SHP77 (cell line): ENCODE measurements at places on chromosomes 5 and 9.

DNA sequence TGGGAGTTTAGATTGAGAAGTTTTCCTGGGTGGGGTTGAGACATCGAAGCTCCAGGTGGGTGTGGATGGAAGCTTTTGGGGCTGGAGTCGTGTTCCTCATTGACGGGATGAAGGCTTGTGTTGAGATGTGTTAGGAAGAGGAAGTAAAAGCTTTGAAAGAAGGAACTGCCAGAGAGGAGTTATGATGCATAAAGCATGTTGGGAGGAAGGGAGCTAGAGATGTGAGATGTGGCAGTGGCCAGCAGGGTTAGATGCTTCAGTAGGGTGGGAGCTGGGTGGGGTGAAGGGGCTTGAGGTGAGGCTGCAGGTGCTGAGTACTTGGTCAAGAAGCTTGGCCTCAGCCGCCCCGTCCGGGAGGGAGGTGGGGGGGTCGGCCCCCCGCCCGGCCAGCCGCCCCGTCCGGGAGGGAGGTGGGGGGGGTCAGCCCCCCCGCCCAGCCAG is 56.7 kb downstream of the HSPA4 start:
- no peak for DNase-seq

GRCh38 chr9:11758016-11758415 is 935.2 kb upstream of the TYRP1 start:
- DNase-seq: no peak

DNA sequence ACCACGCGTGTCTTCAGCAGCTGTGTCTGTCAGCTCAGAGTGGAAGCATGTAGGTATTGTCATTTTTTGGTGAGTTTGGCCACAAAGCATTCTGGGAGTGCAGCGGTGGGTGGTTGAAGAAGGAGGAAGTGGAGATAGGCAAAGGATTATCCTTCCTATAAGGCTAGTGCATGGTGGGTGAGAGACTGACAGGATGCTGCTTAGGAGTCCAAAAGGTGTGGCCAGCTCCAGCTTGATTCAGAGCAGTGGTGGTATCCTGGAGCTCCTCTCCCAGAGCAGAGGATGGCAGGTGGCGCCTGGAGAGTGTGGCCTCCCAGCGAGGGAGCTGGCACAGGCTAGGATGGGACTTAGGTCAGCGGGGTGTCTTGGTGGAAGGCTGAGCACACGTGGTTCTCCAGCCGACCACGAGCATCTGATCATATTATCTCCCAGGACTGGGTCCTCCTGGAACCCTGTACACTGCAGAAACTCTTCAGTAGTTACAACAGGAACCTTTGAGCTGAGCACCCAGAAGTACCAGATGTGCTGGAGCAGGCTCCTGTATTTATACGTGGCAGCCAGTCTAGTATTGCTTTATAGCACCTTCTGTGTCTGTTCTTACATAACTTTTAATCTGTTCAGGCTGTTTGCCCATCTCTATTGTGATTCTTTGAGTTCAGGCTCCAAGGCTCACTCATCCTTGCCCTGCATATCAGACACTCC is 29.6 kb downstream of the MAML1 start:
- DNase-seq: peak; percentile 54

DNA sequence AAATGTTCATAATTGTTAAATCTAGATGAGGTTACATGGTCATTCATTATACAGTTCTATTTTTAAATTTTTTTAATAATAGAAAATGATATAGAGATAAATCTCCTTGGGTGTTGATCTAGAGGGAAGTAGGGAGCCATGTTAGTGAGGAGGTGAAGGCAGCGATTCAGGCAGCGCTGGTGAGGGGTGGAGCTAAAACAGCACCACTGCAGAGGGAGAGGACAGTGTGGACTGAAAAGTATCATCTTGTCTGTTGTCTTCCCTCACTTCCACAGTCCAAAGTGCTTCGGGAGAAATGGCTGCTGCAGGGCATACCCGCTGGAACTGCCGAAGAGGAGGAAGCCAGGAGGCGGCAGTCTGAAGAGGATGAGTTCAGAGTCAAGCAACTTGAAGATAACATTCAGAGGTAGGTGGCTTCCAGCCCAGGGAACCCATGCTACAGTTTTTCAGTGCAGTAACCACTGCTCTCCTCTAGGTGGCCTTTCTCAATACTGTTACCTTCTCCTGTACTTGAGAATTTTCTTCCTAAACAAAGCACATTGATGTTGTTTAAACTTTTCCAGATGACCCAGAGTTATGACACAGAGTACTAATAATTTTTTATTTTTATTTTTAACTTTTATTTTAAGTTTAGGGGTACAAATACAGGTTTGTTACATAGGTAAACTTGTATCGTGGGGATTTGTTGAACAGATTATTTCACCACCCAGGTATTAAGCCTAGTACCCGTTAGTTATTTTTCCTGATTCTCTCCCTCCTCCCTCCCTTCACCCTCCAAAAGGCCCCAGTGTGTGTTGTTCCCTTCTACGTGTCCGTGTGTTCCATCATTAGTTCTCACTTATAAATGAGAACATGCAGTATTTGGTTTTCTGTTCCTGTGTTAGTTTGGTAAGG is 100.5 kb downstream of the PALM2AKAP2 start:
- DNase-seq: no peak

DNA sequence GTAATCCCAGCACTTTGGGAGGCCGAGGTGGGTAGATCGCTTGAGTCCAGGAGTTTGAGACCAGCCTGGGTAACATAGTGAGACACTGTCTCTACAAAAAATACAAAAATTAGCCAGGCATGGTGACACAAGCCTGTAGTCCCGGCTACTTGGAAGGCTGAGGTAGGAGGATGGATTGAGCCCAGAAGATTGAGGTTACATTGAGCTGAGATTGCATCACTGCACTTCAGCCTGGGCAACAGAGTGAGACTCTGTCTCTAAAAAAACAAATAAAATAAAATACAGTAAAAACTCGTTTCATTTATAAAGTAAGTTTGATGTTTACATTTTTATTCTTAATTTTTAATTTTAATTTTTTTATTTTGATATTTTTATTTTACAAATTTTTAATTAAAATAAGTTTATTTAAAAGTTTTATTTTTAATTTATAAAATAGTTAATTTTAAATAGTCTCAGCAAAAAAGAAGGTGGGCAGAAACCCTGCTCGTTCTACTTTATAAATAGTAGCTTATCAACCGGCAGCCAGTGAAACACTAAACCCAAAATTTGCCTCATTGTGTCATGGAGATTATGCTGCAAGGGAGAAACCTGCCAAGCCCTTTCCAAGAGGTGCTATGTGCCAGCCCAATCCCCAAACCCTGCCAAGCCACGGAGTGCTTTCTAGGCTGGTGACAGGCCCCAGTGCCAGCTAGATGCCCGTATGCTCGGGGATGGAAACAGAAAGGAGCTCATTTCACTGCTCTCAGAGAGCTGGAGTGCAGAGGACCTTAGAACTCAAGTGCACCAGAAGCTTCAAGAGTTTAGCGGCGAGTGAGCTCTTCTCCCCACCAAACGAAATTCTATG is 38.9 kb downstream of the SERINC5 start:
- no peak for DNase-seq

- DNase-seq: no peak
Measured at GRCh38 chr9:94869415-94869843, 142.9 kb downstream of the AOPEP start.

GRCh38 chr9:71725590-71726338 is 42.5 kb downstream of the CEMIP2 start:
- peak; percentile 4 for DNase-seq

DNA sequence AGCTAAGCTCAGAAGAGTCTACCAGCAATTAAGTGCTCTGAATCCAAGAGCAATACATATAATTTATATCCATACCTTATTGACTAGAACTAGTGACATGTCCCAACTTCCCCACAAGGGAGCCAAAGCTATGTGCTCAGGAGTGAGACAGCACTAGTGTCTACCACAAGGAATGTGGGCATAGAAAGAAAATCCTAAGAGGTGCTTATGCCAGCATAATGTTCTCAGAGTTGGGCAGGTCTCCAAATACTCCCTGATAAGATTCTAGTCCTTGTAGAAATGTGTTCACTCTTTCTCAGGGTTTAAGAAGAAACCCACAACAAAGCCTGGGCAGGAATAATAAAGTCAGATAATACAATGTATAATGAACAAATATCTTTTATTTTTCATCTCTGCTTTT is 275.1 kb downstream of the BRINP1 start:
- DNase-seq: no peak

- DNase-seq: no peak
Measured at GRCh38 chr9:840343-840742, 1.2 kb upstream of the DMRT1 start.
